ENCODE measurements at places on chromosomes 5 and 9.

- ATAC-seq: no peak
Measured at GRCh38 chr5:158998793-158999325, 100.9 kb downstream of the EBF1 start.

- no peak for ATAC-seq
Measured at GRCh38 chr9:101369286-101369685, 15.5 kb downstream of the BAAT start.

- no peak for ATAC-seq
Measured at GRCh38 chr5:158979290-158979689, 120.4 kb downstream of the EBF1 start.

- no peak for ATAC-seq
Measured at GRCh38 chr9:116096853-116097252, 56.7 kb upstream of the PAPPA start.

- ATAC-seq: no peak
Measured at GRCh38 chr9:78967596-78968217, 604.1 kb upstream of the TLE4 start.

DNA sequence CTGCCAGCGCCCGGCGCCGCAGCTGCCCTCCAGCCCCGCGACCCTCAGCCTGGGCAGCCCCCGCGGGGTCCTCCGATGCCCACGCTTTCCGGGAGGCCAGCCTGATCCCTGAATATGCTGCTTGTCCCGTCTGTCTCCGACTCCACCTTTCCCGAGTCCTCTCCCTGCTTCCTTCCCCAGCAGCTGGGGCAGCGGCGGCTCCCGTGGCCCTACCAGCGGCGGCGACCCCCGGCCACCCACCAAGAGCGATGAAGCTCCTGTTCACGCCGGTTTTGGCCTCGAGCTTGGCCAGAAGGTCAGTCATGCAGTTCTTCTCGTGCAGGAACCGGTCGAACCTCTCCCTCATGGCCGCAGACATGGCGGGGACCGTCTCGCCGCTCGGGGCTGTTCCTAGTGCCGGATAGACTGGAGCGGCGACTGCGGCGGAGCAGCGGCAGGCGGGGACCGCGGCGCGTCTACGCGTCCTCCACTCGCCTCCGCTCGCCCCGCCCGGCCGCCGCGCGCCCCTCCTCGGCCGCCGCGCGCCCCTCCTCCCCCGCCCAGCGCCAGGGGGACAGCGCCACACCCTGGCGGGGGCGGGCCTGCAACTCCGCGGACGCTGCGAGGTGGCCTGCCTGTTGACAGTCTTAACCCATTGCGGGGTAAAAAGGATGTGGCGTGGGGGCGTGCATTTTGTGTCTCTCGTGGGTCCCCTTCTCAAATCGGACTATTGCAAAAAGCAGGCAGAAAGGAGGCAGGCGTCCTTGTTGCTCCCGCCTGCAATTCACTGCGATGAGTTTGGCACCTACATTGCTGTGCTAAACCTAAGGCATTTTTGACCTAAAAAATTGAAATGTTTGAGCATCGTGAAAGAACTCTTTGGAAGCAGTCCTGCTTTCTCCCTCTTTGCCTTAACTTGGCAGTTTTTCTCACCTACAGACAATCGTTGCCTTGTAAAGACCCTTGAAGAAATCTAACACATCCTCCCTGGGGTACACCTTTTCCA is at the start of gene REEP5:
Gene REEP5, minus strand, starts transcription at position 395 of the 985 bp plus-strand sequence. Its CDS starts 37 bp downstream, at position 358.
- peak; percentile 89 for ATAC-seq

DNA sequence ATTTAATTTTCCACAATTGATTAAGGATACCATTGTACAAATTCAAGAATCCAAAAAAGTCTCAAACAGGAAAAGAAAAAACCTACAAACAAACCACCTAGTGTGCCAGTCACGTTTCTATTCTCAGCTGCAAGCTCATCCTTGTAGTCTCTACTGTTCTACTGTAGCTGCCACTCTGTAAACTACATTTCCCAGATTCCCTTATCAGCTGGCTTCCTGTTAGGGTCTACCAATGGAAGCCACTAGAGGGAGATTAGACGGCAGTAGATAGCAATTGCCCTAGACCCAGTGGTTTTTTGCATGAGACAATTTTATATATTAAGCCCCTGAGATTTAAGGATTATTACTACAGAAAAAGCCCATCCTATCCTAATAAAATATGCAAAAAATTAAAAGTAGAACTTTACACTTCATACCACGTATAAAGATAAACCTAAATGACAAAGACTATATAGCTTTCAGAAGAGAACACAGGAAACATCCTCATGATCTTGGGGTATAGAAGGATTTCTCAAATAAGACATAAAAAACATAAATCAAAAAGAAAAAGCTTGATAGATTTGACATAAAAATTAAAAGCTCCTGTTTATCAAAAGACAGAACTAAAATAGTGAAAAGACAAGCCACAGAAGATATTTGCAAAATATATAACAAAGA is 37.4 kb downstream of the P4HA2 start:
- peak; percentile 94 for ATAC-seq

GRCh38 chr9:78397045-78397444 is 100.1 kb downstream of the PSAT1 start:
- no peak for ATAC-seq

DNA sequence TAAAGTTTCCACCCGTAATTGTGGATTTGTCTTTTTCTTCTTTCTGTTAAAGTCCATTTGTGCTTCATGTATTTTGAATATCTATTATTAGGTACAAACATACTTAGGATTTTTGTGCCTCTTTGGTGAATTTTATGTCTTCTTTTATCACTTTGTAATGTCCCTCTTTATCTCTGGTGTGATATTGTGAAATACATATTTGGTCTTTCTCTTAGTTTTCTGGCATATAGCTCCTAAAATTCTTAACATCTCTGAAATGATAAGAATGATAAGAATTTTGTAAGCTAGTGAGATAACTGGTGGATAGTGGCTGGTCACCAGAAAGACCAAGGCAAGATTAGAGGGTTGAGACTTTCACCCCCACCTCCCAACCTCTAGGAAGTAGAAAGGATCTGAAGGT is 111.1 kb downstream of the KCTD16 start:
- ATAC-seq: no peak

DNA sequence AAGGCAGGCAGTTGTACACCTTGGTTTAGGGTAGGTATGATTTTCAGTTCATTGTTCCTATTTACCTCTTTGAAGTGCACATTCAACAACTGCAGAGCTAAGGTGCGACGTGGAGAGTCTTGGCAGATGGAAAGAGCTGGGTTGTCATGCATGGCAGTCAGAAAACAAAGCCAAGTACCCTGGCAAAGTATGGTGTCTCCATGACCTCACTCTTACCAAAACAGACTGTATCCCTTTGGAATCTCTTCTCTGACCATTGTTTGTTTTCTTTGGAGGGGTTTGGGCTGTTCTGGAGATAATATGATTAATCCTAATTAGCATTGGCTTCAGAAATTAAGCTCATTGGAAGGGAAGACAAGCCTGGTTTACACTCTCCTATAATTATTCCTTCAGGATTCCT is 665.7 kb downstream of the DNAH5 start:
- no peak for ATAC-seq

DNA sequence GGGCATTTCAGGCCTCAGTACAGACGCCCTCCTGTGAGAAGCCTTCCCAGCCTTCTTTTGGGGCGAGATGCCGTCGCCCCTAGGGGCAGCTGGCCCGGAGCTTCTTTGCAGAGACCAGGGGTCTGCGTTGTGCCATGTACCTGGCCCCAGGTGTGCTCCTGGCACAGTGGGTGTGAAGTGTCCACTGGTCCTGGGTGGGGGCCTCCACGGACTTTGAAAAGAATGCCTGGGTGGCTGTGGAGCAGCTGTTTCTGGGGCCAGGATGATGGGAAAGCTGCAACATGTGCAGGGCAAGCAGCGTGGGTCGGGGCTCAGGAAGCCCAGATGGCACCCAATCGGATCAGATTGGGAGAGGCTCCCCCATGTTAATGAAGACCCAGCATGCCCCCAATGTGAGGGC is 47.8 kb downstream of the WNK2 start:
- ATAC-seq: no peak

DNA sequence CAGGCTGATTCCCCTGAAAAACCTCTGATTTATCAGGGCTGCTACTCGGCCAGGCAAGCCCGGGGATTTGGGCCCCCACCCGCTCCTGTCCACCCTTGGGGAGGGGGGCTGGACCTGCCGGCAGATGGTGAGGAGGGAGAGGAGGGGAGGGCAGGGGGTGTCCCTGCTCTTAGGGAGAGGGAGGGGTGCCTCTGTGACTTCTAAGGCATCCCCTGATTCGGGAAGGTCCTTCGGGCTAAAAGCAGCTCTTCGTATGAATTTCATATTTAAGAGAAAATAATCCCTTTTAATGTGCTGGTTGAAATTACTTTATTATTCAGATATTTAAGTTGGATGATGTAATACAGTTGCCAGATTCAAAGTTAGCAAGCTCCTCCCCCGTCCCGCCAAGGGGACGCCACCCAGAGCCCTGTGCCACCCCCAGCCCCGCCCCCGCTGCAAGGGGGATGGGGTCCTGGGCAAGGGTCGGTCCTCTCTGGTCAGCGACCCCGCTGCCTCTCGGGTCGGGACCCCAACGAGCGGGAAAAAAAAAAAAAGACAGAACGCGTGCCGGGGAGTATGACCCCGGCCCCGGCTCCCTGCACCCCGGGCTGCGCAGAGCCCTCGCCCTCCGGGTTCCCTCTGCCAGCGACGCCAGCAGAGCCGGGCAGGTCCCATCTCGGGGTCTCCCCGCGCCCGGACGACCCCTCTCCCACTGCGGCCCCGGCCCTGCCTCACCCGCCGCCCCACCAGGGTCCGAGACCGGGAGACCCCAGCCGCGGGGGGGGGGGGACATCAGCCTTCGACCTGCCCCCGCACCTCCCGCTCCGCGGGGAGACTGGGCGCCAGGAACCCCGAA is 12.4 kb downstream of the LHX3 start:
- ATAC-seq: no peak

- ATAC-seq: no peak
Measured at GRCh38 chr9:116015855-116016254, 137.7 kb upstream of the PAPPA start.

DNA sequence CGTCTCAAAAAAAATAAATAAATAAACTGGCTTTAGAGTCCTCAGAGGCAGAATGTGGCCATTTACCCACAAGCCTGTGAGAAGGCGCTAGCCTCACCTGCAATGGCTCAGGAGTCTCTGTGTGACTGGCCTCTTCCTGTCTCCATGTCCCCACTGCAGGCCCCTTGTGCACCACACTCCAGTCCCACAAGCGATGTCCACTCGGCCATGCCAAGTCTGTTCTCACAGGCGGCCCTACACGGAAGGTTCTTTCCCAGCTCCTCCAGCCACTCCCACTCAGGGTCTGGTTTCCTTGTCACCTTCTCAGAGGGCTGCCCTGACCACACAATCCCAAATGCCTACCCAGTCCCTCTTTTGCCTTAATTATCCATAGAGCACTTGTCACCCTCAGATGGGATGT is 38.2 kb downstream of the POLR1E start:
- ATAC-seq: no peak

- ATAC-seq: no peak
Measured at GRCh38 chr9:130682421-130683121, 11.0 kb upstream of the EXOSC2 start.

- ATAC-seq: no peak
Measured at GRCh38 chr9:94805051-94805489, 78.6 kb downstream of the AOPEP start.

DNA sequence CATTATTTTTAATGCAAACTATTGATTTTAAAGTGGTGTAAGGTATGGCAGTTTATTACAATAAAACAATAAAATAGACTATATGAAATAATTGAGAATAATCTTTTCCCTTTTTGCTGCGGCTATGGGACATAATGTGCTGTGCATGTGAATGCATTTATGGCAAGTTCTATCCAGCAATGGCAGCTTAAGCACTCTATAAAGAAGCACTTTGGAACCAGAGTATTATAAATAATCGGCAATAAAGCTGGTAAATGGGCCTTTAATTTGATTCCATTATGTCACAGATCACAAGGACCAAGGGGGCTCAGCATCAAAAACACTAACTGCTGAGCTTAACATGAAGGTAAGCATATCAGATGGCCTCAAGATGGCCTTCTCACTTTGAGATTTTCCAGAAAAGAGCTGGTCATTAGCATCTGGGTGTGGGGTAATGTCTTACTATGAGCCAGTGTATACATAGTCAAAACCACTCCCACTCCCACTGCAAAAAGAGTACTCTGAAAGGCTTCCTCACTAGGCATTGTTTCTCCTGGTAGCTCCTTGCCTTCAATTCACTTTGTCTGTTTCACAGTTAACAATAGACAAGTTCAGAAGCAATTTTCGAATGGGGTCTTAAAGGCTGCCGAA is 97.1 kb upstream of the ASTN2 start:
- no peak for ATAC-seq

DNA sequence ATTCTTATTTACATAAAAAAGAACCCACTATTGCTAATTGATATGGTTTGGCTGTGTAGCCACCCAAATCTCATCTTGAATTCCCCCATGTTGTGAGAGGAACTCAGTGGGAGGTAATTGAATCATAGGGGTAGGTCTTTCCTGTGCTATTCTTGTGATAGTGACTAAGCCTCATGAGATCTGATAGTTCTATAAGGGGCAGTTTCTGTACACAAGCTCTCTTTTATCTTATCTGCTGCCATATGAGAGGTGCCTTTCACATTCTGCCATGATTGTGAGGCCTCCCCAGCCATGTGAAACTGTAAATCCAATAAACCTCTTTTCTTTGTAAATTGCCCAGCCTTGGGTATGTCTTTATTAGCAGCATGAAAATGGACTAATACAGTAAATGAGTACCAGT is 58.2 kb upstream of the PRR16 start:
- no peak for ATAC-seq

- ATAC-seq: peak; percentile 55
Measured at GRCh38 chr5:142617416-142618129, 68.3 kb downstream of the FGF1 start.

- ATAC-seq: no peak
Measured at GRCh38 chr5:122507581-122507980, 195.5 kb downstream of the SNCAIP start.

GRCh38 chr5:154002511-154003020 is 36.1 kb downstream of the FAM114A2 start:
- ATAC-seq: no peak

DNA sequence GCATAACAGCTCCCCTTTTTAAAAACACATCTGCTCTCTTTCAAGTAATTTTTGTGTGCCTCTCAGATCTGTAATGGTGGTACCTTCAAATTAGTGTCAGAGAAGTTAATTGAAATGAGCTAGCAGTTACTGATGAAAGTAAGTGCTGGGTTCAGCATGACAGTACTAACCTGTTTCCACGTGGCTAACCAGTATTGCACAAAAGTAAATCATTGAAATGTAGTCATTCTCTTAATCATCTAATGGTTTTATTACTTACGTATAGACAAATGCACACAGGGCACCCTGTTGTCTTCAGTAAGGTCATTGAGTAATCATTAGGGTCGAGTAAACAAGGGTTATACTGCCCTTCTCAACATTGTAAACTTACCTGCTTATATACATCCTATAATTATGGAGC is 157.8 kb upstream of the PRR16 start:
- ATAC-seq: no peak

DNA sequence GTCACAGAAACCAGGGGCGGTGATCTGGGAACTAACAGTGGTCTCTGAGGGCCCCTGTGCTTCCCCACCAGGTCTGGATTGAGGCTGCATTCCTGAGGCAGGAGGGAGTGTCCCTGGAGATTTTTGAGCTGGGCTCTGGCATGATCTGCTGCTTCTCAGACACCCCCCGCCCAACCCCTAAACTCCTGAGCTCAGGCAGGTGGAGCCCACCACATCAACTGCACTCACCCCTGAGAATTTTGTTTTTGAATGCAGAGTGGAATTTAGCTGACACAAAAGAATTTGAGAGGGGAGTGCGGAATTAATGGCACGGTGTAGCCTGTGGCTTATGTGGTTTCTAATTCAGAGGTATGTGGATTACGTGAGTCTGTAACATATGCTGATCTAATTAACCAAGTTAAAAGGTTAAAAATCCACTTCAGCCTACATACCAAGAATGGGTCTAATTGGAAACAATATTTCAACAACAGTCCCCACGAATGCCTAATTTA is 23.9 kb upstream of the CTSL start:
- no peak for ATAC-seq
